ENCODE measurements at places on chromosomes 11 and 22.

GRCh38 chr11:12433571-12434324 is 56.4 kb downstream of the PARVA start:
- no peak for DNase-seq

DNA sequence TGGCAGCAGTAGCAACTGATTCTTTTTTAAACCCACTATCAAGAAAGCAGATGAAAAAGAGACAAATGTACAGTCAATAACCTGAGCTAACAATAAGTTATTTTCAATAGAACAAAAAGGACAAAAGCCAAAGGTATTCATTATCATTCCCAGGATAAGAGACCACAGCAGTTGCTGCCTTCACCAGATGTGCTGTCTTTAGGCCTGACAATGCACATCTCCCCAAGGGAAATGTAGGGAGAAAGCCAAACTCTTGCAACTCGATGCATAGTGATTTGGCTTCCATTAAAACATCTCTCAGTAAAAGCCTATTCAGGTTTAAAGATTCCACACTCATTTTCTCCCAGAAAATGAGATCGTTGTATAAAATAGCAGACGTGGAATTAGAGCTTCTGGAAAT is 210.7 kb downstream of the METTL15 start:
- DNase-seq: no peak

DNA sequence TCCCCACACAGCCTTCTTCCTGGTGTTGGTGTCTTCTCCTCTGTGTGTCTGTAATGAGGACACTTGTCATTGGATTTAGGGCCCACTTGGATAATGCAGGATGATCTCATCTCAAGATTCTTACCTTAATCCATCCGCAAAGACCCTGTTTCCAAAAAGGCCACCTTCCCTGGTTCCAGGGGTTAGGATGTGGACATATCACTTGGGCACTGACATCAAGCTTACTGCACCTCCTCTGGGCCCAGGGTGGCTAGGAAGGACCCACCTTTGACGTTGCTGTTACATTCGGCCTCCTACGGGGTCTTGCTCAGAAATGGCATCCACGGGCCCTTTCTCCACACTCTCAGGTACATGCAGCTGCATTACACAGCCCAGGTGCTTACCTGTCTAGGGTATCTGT is 535.9 kb downstream of the BRD1 start:
- DNase-seq: no peak

- DNase-seq: no peak
Measured at GRCh38 chr11:26225646-26226045, 106.3 kb upstream of the ANO3 start.

DNA sequence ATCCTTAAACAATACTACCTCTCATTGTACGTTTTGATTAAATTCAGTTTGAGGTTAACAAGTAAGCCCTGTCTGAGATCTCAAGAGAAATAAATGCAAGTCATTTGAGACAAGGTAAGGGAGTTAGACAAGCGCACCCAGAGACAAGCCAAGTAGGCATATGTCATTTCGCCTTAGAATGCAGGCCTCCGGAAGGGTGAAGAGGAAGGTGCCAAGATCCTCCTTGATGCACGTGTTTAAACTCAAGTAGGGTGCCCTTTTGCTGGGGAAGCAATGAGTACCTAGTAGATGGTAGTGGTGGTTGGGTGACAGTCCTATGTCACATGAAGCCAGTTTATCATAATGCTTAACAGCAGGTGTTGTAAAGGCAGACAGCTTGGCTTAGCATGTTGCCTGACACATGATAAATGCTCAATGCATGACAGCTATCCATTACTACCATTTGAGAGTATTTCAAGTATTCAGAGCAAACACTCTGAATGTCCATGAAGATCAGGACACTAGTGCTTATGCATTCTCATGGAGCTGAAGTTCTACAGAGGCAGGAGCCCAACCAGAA is 415.9 kb downstream of the TMEM135 start:
- DNase-seq: no peak

DNA sequence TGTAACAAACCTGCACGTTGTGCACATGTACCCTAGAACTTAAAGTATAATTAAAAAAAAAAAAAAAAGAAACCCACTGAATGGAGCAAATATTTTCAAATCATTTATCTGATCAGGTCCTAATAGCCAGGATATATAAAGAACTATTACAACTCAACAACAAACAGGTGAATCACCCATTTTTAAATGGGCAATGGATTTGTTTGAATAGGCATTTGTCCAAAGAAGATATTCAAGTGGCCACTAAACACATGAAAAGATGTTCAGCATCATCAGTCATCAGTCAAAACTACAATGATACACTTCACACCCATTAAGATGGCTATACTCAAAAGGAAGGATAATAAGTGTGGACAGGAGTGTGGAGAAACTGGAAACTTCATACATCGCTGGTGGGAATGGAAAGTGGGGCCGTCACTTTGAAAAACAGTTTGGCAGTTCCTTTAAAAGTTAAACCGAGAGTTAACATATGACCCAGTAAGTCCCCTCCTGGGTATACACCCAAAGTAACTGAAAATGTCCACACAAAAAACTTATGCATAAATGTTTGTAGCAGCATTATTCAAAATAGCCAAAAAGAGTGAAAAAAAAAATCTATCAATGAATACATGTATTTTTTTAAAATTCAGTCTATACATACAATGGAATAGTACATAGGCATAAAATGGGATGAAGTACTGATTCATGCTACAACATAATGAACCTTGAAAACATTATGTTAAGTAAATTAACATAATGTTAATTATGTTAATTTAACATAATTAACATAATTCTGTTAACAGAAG is 53.1 kb downstream of the ARRB1 start:
- DNase-seq: no peak

GRCh38 chr22:26744892-26745808 is 87.8 kb downstream of the MIAT start:
- DNase-seq: no peak
